ENCODE measurements at places on chromosomes 1 and 21.

DNA sequence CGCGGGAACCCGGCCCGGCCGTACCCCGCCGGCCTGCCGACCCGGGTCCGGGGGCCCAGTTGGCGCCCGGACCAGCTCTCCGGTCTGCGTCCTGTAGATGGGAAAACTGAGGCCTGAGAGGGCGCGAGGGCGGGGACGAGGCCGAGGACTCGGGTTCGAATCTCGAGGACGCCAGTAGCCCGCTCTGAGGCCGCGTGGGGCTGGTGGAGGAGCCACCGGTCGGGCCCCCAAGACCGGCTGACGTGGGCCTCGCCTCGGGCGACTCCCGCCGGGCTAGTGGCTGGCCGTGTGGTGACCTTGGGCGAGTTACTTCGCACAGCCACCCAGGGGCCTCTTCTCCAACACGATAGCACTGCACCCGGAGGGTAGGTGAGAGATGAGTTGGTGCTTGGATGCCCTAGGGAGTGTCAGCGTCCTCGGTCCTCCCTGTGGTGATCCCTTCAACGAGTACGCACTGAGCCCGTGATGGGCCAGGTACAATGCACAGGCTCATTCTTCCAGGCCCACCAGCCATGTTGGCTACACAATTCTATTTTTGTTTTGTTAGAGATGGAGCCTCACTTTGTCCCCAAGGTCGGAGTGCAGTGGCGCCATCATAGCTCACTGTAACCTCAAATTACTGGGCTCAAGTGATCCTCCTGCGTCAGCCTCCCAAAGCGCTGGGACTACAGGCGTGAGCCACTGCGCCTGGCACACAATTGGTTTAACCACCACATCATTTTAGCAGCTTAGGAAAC is 404 bp upstream of the SCMH1 start:
- peak; percentile 71 for DNase-seq

- DNase-seq, result no peak
Measured at GRCh38 chr21:32782698-32783097, 11.1 kb upstream of the PAXBP1 start.

GRCh38 chr1:11068600-11069473 is 9.0 kb upstream of the SRM start:
- no peak for DNase-seq

GRCh38 chr1:210616356-210616755 is 287.7 kb downstream of the HHAT start:
- DNase-seq, result no peak

GRCh38 chr1:12048372-12048771 is 14.7 kb upstream of the TNFRSF8 start:
- no peak for DNase-seq

- no peak for DNase-seq
Measured at GRCh38 chr1:30929135-30929889, 20.8 kb upstream of the SDC3 start.

DNA sequence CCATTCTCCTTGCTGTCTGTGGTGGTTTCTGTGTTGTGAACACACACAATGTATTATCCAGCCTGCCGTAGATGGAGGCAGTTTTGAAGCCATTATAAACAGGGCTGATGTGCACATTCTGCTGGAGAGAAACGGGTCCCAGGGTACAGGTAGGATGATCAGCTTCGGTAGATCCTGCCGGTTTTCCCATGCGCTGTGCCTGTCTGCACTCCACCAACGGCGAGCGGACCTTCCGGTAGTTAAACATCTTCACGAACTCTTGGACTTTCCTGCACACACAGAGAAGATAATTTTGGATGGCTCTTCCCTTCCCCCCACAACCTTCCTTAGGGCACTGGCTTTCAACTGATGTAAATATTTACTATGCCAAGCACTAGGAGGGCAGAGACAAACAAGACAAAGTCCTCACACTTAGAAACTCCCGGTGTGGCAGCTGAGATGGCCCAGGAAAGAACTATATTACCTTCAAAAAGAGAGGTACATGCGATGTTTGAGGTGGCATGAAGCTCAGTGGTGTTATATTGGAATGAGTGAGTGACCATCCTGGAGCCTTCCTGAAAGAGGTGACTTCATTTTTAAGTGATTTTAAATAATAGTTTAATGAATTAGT is 41.7 kb downstream of the ALPL start:
- DNase-seq, result no peak

DNA sequence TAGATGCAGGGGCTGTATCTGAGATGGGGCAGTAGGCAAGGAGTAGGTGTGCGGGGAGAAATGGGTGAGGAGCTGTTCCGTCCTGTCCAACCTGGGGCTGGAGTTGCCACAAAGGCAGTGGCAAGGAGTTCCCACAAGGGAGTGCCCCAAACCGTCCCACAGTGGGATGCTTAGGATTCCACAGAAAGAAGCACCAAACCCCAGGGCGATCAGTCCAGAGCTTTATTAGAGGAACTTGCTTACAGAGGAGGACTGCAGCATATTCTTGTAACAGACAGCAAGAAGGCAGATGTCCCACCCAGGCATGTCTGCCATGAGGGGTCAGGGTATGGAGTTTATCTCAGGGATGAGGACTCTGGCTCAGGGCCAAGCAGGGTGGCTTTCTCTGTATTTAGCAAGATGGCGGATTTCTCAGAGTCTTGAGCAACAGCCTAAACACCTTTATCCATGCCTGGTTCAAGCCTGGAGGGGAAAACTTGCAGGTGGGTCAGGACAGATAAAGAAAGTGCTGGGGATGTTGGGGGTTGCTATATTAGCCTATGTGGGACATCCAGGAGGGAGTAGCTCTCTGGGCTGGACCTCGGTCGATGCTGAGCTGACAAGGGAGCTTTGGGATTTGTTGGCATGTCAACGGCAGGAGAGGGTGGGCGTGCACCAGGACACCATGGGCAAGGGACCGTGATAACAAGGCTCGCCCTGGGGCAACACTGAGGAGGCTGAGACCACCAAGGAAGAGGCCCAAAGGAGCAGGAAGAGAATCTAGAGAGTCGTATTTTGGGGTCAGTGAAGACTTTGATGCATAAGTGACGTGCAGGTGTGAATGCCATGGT is 32.8 kb downstream of the OBSCN start:
- DNase-seq, result no peak

- DNase-seq, result no peak
Measured at GRCh38 chr1:31648190-31648589, 3.5 kb upstream of the PEF1 start.

- peak; percentile 60 for DNase-seq
Measured at GRCh38 chr1:9721606-9722377, 70.3 kb downstream of the PIK3CD start.

GRCh38 chr1:210340311-210340710 is 11.6 kb downstream of the HHAT start:
- DNase-seq, result no peak

DNA sequence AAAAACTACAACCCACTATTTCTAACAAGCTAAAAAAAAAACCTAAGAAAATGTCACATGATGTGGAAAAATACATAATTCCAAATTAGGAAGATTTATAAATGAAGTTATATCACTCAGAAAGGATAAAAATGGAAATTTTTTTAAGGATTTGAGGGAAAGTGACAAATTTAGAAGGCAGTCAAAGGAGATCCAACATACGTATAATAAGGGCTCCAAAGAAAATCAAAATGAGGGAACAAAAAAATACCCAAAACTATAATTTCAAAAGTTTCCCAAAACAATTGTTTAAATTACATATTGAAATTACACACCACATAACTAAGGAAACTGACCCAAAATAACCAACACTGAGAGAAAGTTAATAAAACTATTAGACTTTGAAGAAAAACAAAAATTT is 381.1 kb upstream of the KAZN start:
- DNase-seq, result no peak

DNA sequence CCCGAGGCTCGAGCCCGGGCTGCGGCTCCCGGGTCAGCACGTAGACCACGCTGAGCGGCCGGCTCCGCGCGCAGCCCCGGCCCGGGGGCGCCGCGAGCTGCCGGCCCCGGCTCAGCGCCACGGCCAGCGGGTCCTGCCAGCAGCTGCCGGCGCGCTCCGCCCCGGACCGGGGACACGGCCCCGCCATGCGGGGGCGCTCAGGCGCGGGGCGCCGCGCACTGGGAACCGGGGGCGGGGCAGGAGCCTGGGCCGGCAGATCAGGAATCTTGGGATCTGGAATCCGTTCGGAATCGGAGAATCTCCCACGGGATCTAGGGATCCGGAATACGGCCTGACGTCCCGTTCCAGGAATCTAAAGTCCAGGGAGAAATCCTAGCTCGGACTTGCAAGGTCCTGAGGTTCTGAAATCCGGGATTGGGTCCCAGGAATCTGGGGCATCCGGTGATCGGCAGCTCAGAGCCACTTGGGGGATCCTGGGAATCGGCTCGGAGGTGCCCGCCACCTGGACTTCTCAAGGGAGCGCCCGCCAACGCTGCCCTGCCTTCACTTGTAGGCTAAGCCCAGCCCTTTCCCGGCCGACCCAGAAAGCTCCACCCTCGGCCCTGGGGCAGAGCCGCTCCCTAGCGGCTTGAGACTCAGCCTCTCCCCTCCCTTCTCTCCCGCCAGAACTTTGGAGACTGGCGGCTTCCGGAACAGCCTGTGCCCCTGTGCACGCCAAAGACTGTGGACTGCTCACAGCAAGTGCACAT is at the start of gene MAP3K6:
Gene MAP3K6 (minus strand): TSS at position 551 of the 749 bp plus-strand sequence. CDS start 364 bp downstream, at position 187.
- no peak for DNase-seq

DNA sequence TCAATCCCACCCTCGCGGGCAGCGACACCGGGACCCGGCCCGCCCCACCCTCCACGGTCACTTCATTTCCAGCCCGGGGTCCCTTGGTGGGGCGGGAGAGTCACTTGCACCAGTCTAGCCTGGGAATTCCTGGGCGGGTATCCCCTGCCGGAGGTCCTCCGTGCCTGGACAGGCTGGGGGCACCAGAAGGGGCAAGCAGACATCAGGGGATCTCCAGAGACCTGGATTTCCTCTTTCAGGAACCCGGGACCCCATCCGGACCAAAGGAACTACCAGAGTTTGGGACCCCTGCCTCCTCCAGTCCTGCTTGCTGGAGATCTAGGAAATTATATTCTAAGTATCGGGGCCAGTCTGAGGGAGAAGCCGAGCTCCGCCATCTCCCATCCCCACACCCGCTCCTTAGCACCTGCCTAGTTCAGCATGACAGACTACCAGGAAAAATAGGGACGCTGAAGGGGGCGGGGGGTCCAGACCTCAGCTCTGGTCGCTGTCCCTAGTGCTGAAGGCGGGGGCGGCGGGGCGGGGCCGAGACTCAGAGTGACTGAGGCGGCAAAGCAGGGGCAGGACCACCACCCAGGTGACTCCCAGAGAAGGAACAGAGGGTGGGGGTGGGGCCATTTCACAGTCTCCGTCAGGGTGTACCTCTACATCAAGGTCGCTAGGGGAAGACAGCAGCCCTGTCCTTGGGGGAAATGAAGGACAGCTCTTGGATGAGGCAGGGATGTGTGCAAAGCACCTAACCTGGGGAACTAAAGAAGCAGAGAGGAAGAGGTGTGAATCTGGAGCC is 832 bp downstream of the HCN3 start:
- peak; percentile 54 for DNase-seq

- no peak for DNase-seq
Measured at GRCh38 chr1:167332503-167332902, 111.8 kb downstream of the POU2F1 start.

DNA sequence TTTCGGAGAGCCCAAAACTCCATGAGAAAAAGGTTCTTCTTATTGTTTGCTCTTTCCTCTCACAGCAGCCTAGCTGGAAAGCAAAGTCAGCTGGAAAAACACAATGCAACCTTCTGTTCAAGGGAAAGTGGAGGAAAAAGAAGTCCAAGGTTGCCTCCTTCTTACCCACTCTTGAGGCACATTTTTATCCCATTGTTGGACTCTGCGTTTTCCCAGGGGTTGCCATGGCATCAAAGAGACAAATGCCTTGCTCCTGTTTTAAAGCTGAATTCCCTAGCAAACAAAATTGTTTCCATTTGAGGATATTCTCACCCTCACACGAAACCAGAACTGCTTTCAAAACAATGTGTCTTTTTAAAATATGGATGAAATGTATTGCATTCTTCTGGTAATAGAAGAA is 45.1 kb upstream of the PALMD start:
- DNase-seq, result no peak

DNA sequence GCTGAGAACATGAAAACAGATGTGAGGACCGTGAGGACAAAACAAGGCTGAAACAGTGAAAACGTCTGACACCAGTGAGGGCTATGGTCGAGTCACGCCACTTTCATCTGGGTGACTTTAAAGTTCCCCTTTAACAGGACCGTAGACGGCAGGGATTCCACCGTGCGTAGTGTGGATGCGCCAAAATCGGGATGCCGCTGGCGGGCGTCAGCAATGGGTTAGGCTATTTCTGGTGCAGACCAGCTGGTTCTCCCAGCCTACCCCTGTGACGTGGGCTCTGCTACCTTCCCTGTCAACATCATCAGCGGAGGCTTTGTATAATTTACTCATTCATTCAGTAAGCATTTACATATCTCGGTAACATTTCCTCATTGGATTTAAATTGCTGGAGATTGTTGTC is 246.6 kb upstream of the AJAP1 start:
- no peak for DNase-seq

DNA sequence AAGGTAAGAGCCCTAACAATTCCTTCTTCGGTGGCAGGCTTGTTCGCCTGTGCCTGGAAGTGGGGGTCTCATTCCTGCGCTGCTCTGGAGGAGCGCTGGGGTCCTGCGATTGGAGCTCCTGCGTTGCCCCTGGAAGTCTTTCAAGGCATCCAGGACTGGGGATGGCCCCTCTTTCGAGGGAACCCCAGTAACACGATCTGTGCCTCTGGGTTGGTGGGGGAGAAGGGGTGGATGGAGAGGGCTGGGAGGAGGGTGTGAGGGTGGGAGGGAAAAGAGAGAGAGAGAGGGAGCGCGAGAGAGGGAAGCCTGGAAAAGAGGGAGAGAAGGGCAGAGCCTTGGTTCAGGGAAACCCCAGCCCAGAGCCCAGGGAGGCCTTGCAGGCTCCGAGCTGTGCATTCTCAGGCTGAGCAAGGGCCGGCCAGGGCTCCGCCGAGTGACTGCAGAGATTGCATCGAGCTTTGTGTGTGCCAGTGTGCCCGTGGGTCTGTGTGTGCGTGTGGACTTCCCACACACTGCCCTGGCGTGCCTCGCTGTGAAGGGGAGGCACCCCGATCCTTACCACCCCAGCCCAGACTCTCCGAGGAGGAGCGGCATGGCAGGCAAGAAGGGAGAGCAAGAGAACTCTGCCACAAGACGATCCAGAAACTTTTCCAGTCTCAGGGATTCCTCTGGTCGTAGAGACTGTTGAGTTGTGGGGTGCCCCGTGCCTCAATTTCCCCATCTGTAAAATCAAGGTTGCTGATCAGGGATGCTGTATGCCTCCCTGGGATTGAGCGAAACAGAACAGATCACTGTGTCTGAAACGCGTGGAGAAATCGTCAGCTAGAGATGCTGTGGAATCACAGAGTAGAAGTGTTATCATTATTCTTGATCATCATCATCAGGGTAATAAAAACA is 619 bp downstream of the BCL9 start:
- peak; percentile 24 for DNase-seq

GRCh38 chr1:153531638-153532037 is 4.2 kb downstream of the S100A6 start:
- DNase-seq, result no peak

GRCh38 chr1:205315008-205315618 is 6.4 kb downstream of the NUAK2 start:
- no peak for DNase-seq

- no peak for DNase-seq
Measured at GRCh38 chr1:202952818-202953217, 5.3 kb downstream of the ADIPOR1 start.

GRCh38 chr1:192973202-192973601 is 86.0 kb downstream of the UCHL5 start:
- no peak for DNase-seq

All from GM06990 (cell line).